Activated CD8-positive, alpha-beta memory T cell treated with anti-CD3 and anti-CD28 coated beads, Interleukin-2, amount 50 U/mL, for 48 hours (primary cell): ENCODE measurements at places on chromosomes 4 and X.

DNA sequence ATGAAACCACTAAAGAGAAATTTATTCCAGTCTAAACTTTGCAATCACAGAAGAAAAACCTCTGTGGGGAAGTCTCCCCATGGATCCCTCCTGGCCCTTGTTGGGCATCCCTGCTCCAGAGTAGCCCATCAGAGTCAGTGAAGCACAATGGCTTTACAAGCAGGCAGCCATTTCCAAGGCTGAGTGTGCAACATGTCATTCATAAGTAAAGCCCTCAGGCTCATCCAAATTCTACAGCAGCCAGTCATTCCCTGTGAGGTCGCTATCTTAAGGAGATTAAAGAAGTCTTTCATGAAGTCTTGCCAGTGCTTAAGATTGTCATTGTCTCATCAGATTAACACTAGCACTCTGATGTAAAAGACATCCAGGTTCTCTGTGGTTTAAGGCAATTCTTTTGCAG lies 17.0 kb upstream of the MAPK10 start:
- DNase-seq, result no peak

- no peak for DNase-seq
These were observed 26.7 kb upstream of the CXCL8 start for GRCh38 chr4:73713650-73714049.

DNA sequence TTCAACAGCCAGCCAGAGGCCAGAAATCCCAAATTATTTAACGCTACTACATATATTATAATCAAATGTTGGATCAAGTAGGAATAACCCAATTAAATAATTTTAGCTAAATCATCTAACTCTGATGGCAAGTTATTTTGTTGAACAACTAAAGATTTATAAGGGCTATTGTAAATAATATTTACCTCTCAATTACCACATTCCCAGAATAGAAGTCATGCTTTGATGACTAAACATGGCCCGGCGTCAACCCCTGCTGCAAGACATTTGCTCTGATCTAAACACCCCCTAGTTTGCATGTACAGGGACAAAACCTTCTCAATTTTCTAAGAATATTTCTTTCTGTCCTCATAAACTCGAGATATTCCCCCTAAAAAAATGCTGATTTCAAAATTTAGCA lies 14.2 kb downstream of the VEGFC start:
- no peak for DNase-seq

GRCh38 chr4:185640811-185641675 lies 105.7 kb upstream of the PDLIM3 start:
- no peak for DNase-seq

GRCh38 chr4:1958276-1959103 lies 50.3 kb downstream of the NELFA start:
- DNase-seq, result no peak

GRCh38 chr4:143473334-143474126 lies 40.0 kb upstream of the SMARCA5 start:
- DNase-seq, result no peak

GRCh38 chr4:2725380-2725779 lies 30.8 kb downstream of the TNIP2 start:
- no peak for DNase-seq

DNA sequence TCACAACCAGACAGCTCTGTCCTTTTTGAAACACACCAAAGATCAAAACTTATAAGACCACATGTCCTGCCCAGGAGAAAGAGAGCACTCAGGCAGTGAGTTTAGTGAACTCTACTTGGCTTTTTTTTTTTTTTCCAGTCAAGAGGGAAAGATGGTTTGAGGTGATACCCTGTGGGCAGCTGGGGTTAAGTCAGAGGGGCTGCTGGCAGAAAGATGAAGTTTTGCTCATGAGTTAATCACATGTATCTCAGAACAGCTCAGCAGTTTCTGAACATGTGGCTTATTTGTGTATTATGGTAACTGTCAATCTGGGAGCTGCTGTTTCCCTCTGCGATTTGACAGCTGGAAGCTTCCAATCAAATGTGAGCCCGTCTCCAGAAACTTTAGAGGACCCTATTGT lies 56.4 kb upstream of the MAP3K15 start:
- DNase-seq, result no peak

DNA sequence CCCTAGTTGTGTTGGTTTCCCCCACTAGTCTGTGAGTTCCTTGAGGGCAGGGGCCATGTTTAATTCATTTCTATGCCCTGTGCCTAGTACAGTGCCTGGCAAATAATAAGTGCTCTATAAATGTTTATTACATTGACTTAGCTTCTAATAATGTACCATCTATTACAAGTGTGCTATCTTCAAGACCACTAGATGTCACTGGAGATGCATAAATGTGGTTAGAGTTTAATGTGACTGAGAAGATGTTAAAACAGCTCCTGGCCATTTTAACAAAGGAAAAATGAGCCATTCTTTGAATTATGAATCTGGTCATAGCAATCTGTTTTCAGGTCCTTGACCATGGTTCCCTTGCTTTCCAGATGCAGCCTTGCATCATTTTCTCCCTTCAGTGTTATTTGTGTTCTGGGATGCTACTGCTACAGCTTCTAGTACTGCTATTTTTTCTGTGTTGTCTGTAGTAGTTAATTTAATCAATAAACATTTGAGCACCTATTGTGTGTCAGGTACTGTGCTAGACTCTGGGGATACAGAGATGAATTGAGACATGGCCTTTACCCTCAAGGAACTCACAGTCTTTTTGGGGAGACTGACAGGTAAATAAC lies 43.2 kb downstream of the SLC9A6 start:
- DNase-seq, result no peak

DNA sequence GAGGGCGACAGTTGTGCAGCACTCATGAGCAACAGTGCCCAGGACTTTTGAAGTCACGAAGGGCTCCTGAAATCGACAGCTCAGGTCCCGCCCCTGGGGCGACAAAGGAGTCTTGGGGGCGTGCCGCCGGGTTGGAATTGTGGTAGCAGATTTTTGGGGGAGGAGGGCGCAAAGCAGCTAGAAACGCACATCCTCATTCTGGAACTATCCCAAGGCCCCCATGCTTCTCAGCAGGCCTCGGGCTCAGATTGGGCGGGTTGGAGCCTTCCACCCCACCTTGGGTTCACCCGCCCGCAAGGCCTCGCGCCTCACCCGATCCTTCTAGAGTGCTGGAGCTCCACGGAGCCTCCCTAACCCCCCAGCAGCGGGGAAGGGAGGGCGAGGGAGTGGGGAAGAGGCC lies 85.5 kb downstream of the HPRT1 start:
- no peak for DNase-seq

- DNase-seq, result no peak
These were observed 187.2 kb downstream of the NPFFR2 start for GRCh38 chr4:72218953-72219352.

DNA sequence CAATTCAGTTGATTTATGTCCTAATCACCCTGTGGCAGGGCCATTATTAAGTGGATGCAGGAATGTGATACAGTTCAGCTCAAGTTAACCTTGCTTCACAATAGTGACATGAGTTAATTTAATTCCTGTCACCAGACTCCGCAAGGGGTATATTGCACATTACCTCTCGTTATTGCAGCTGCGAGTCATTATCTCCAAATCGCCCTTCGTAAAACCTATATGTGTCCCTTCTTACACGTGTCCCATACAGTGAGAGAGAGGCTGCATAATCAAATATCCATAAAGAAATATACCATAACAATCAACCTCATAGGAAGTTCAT lies 369.9 kb upstream of the ANXA10 start:
- DNase-seq, result no peak

DNA sequence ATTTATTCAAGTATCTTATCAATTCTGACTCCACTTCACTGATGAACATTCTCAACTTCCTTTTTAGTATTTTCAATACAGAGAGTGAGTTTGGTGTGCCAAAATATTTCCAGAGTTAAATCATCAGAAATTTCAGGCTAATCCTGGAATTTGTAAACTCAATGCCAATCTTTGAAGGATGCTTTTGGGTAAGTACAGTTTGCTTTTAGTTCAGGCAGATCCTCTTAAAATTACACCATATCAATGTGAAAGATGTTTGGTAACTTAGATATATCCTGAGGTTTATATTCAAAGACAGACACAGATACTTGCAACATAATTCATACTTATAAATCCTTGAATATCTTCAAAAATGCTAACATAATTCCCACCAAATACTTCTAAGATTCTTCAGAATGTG lies 76.0 kb upstream of the FAM47B start:
- no peak for DNase-seq

- DNase-seq, result no peak
These were observed 57.0 kb upstream of the SORCS2 start for GRCh38 chr4:7135389-7135746.

DNA sequence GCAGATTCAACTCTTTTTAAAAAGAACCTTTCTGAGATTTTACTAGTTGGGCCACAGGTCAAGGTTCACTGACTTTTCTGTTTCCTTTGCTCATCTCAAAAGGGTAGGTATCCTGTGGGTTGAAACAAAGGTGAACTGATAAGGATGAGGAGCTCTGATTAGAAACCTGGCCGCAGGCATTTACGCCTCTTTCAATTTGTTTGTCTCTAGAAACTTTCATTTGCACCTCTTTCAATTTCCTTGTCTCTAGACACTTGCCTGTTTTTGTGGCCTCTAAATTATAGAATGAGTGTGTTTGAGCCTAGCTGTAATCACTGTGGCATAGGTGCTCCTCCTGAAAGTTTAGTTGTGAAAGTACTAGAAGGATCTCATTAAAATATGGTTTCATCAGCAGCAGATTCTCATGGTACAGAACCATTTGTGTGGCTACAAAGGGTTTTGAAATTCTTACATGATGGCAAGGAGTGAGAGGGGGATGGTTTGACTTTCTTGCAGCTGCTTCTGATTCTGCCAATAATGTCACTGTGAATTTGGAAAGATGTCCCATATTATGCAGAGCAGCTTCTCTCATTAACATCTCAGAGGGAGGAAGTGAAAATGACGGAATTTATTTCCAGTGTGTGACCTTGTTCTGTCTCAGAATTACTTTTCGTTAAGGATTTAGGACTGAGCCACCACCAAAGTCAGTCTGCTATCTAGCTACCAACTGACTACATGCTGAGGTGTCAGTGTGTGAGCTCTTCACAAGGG lies 142.2 kb downstream of the SH2D1A start:
- DNase-seq, result no peak

- DNase-seq, result no peak
These were observed 29.9 kb upstream of the SOD3 start for GRCh38 chr4:24765376-24765988.

DNA sequence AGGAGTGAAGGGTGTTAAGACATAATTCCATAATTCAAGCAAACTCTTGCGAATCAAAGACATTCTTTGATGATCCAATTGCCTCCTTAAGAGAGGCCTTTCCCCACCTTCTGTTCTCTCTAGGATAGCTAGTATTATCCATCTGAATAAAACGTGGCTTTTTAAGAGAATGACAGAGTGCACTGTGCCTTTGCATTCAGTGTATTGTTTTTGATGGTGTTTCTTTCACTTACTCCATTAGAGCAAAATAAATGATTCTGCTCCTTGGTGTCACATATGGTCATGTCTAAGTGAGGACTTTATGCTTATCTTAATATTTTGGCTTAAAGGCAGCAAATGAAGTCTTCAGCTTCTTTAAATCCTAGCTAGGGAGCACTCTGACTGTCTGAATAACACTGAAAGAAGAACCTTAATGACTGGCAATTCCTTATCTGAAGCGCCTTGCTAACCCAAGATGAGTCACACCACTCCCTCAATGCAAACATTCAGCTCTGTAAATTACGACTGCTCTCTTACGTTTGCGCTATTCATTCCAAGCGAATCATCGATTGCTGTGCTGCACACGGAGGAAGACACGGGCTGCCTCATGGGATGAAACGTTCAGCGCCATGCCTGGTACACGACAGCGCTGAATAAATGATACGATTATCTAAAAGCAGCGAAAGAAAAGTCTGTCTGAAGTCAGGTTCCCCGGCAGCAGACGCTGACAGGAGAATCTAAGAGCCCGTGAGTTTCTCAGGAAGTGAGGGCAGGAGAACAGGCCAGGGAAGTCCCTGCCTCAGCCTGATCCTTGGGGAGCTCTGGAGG lies 35.1 kb upstream of the GEMIN8 start:
- no peak for DNase-seq

DNA sequence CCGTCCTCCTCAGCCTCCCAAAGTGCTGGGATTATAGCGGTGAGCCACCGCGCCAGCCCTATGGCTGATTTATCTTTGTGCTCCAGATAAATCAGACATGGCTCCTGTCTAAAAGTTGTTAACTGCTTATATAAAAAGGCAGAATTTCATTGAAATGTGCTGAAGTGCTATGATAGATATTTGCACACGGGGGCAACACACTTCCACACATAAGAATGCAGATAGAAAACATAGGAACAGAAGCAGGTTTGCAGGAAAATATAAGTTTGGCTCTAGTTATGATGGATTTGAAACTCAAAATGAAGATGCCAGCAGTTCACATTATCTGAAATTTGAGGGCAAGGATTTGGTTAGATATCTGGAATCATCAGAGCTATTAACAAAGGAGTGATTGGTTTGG lies 163.1 kb upstream of the SLITRK2 start:
- DNase-seq, result no peak

DNA sequence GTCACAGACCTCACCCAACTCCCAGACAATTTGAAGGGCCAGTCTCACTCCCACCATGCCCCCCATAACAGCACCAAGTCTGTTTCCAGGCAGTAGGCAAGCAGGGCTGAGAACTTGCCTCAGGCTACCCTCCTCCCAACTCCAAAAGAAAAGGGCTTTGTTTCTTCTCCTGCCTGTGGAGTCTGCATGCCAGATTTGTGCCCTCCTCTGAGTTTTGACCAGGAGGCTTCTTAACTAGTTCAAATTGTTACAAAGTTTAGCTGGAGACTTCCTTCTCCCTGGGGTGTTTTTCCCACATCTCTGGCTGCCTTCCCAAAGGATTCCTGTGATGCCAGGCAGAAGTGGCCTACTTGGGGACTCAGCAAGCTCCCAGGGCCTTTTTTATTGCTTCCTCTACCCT lies 29.6 kb downstream of the PBDC1 start:
- no peak for DNase-seq

DNA sequence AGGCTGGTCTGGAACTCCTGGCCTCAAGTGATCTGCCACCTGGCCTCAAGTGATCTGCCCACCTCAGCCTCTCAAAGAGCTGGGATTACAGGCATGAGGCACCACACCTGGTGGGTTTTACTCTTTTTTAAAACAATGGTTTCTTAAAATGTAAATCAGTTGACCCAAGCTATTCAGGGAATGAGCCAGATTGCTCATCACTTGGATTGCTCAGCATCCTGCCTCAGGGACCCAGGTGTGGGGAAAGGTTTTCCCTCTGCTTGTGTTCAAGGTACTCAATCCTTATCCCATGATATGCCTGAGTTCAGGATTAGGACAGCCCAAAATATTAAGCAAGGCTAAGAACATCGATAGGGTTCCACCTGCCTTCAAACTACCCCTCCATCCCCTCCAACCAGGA lies 67.4 kb downstream of the CHRNA9 start:
- DNase-seq, result no peak

- no peak for DNase-seq
These were observed 22.2 kb upstream of the SYNPO2 start for GRCh38 chr4:118866442-118866841.

- DNase-seq, result no peak
These were observed 425.0 kb downstream of the FAT4 start for GRCh38 chr4:125739760-125740159.

DNA sequence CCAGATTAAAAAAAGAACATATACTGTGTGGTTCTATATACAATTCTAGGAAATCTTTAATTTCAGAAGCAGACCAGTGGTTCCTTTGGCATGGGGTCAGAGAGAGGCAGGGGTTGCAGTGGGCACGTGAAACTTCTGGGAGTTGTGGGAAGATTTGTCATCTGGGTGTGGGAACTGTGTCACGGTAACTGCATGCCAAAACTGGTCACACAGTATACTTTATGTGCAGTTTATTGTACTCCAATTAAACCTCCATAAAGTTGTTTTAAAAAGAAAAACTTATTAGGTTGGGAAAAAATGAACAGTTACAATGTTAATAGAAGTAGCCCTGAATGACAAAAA lies 26.7 kb upstream of the STS start:
- no peak for DNase-seq

- DNase-seq, result no peak
These were observed 382.0 kb downstream of the GABRG1 start for GRCh38 chr4:45741897-45742296.
